ENCODE measurements at places on chromosomes 12 and 14.

GRCh38 chr14:81113176-81113575, 107.6 kb downstream of the GTF2A1 start:
- DNase-seq, result no peak

- DNase-seq, result peak; percentile 68
These were observed 757 bp downstream of the SLC25A3 start for GRCh38 chr12:98594050-98594835.

- no peak for DNase-seq
These were observed 540.1 kb upstream of the MIS18BP1 start for GRCh38 chr14:45793081-45793480.

GRCh38 chr14:100221533-100222223, 17.3 kb upstream of the YY1 start:
- peak; percentile 66 for DNase-seq

- no peak for DNase-seq
These were observed 57.7 kb upstream of the DYNC1H1 start for GRCh38 chr14:101906645-101907044.

- DNase-seq, result peak; percentile 79
These were observed 165.8 kb downstream of the EMP1 start for GRCh38 chr12:13362260-13362841.

- no peak for DNase-seq
These were observed 55.3 kb downstream of the RIN3 start for GRCh38 chr14:92568621-92569479.

- no peak for DNase-seq
These were observed 21.2 kb upstream of the RNASE12 start for GRCh38 chr14:20612403-20612802.

- no peak for DNase-seq
These were observed 111.6 kb upstream of the BTG1 start for GRCh38 chr12:92257261-92257660.

GRCh38 chr12:80401191-80401590, 42.8 kb upstream of the PTPRQ start:
- DNase-seq, result no peak

Measured in aorta (tissue), 5 donors.